ENCODE measurements at places on chromosomes 5 and 9.

- no peak overlapping the region for H3K4me3 ChIP-seq
- H3K4me1 ChIP-seq: no peaks in the 10 kb centered on the region
- no peaks in the 10 kb centered on the region for H3K27me3 ChIP-seq
- H3K36me3 ChIP-seq: no peaks in the 10 kb centered on the region
- DNase-seq: no peak
These were observed 130.0 kb downstream of the MPDZ start for GRCh38 chr9:13149454-13149853.

DNA sequence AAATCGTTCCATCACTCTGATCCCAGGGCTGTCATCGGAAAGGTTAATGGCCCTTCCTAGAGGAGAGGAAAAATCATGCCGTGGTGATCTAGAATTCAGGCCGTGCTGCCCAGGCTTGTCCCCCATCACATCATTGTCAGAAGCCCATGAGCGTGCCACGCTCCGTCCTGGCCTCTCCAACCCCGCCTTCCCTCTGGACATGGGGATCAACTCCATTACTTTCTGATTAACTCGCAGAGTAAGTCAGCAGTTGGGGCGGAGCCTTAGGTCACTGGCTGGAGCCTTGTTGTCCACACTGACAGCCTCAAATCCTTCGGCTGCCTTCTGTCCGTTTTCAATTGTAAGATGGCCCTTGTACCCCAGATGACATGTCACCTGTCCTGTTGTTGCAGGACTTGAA, 75.0 kb downstream of the MVB12B start:
- H3K27me3 ChIP-seq: no peaks in the 10 kb centered on the region
- H3K4me3 ChIP-seq: no peak overlapping the region
- H3K27ac ChIP-seq: no peak overlapping the region
- H3K4me1 ChIP-seq: no peaks in the 10 kb centered on the region
- no peaks in the 10 kb centered on the region for H3K36me3 ChIP-seq

- H3K27ac ChIP-seq: no peak overlapping the region
- no peaks in the 10 kb centered on the region for H3K27me3 ChIP-seq
- H3K4me1 ChIP-seq: peaks cover 5% of the 10 kb centered on the region
- H3K4me3 ChIP-seq: no peak overlapping the region
These were observed 318.6 kb downstream of the ARHGEF28 start for GRCh38 chr5:73944581-73944980.

DNA sequence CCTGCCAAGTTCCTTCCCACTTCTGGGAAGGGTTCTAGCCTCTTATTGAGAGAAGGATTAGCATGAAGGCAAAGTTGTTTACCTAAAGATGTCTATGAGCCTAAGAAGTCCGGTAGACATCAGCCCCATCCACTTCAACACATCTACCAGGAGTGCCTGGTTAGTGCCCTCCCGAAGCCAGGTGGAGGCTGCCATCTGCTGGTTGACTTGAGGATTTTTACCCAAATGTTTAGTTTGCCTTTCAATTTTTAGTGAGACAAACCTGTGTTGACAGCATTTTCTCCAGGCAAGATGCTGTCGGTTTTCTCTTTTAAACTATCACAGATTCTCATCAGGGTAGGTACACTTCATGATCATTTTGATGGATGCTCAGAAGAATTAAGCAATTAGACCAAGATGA, 83.6 kb upstream of the TNFSF8 start:
- H3K36me3 ChIP-seq: no peaks in the 10 kb centered on the region
- H3K27ac ChIP-seq: no peak overlapping the region
- H3K27me3 ChIP-seq: no peaks in the 10 kb centered on the region
- peak; percentile 66 for DNase-seq
- H3K4me1 ChIP-seq: peaks cover 10% of the 10 kb centered on the region

DNA sequence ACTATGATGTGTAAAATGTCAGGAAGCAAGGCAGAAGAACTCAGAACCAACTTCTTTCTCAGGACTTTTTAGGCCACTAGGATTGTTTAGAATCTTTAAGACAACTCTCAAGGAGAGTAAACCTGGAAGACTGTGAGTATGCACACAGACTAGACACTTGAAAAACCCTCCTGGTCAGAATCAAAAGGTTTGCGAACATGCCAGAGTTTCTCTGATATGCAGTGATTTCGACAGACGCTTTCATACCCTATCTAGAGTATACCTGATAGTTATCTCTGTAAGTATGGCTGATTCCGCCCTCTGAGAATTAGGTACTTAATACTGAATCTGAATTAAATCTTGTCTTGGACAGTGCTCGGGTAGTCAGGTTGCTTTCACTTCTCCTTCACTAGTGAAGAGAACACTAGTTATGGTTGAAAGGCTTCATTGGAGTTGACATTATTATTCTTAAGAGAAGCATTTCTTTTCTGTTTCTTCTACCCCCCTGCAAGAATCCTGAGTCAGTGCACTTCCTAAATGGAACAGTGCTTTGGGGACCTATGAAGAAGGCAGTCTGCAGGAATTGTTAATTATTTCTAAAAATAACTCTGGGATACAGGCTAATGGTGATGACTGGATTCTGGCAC, 158.1 kb downstream of the HACD4 start:
- no peaks in the 10 kb centered on the region for H3K36me3 ChIP-seq
- no peaks in the 10 kb centered on the region for H3K27me3 ChIP-seq
- peak overlapping the region; percentile 17 for H3K27ac ChIP-seq
- peak; percentile 7 for DNase-seq
- H3K4me3 ChIP-seq: no peak overlapping the region

DNA sequence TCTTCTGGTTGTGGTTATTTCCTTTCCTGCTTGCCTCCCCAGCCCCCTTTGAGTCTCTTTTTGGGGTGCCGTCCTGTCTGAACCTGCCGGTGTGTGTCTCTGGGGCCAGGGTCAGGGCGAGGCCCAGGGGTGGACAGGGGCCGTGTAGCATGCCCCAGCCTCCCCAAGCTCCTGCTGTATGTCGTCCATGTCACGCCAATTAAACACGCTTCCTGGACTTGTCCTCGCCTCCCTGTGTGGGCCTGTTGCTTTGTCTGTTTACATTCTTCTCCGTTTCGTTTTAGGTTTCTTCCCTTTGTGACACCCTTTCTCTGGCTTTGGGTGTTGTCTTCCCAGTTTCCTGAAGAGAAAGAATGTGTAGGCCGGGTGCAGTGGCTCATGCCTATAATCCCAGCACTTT, 28.5 kb upstream of the HMCN2 start:
- no peaks in the 10 kb centered on the region for H3K27me3 ChIP-seq
- DNase-seq: no peak
- H3K4me1 ChIP-seq: peaks cover 7% of the 10 kb centered on the region
- peaks cover 9% of the 10 kb centered on the region for H3K36me3 ChIP-seq
- no peak overlapping the region for H3K27ac ChIP-seq
